ENCODE measurements at places on chromosomes 7 and 10. TPM values are rescaled to one million over a fixed set of nuclear protein-coding genes. Genes with fewer than 3 reads are reported as not detected.

Gene CRPPA
- total RNA-seq: 8.0 TPM

Gene RASA4
- 25.5 TPM for total RNA-seq

Gene TSC22D4
- 79.8 TPM for total RNA-seq

Gene GPNMB
- total RNA-seq: 13.3 TPM

Gene TMEM273
- 2.2 TPM for total RNA-seq

Gene ZNF37A
- total RNA-seq: 4.8 TPM

All from PC-9 (cell line).